Adipocyte (in vitro differentiated cells): ENCODE measurements at places on chromosomes 3 and 15.

DNA sequence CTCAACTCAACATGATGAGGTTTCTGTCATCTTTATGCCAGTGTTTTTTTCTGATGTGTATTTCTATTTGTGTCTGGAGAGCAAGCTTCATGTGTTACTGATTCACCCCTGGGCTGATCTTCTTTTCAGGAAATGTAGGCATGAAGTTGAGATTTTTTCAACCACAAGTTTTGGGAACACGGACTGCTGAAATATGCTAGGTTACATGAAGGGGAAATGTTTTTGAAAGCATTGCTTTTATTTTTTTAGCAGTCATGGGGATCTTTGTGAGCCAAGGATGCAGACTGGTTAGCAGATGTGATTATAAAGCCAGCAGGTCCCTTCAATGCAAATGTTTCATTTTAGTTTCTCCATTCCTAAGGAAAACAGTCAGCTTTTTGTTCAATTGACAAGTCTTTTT is 219.3 kb upstream of the COL8A1 start:
- DNase-seq, result peak; percentile 67

GRCh38 chr3:72641072-72641471 is 207.2 kb downstream of the SHQ1 start:
- no peak for DNase-seq

DNA sequence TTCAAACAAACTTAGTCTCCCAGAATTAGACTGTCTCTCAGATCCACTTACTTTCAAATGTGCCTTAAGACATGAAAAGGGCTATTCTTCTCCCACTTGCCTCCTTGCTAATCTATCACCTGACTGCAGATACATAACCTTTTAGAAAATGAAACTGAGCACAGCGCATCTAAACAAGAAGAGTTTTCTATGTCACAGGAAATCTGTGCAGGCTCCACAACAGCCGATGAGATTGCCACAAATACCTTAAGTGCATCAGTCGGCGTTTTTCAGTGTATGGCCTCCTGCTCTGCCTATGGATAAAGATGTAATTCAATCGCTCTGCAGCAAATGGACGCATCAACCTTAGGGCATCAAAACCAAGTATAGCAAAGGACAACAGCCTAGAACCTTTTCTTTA is 544.2 kb downstream of the FOXP1 start:
- DNase-seq, result no peak

DNA sequence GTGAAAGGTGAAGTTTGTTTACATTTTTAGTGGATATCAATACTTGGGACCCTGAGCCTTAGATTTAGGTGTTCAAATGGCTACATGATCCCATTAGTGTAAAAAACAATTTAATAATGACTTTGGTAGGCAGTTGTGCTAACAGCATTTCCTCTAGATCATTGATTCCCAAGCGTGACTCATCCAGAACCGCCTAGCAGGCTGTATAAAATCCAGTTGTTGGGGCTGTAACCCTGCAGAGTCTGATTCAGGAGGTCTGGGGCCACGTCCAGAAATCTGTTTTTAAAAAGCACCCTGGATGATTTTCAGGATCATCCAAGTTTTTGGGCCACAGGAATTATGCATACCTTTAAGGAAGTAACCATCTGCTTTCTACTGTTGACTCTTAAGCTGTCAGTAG is 156.4 kb downstream of the TP63 start:
- DNase-seq, result peak; percentile 8

DNA sequence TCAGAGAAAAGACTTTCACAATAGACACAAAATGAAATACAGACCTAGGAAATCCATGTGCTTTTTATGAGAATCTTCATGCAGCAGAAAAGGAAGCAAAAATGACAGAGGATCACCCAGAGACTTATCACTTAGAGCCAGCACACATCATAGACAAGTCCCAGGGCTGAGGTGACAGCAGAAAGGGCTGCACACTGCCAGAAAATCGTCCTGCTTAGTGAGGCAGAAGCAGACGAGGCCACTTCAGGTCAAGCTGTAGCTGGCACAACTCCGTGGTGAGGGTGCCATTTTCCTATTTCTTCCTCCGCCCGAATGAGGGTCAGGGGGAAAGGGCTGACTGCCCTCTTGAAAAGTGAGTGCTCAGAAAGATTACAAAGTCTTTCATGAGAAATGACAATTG is 95.9 kb upstream of the TNIK start:
- no peak for DNase-seq

DNA sequence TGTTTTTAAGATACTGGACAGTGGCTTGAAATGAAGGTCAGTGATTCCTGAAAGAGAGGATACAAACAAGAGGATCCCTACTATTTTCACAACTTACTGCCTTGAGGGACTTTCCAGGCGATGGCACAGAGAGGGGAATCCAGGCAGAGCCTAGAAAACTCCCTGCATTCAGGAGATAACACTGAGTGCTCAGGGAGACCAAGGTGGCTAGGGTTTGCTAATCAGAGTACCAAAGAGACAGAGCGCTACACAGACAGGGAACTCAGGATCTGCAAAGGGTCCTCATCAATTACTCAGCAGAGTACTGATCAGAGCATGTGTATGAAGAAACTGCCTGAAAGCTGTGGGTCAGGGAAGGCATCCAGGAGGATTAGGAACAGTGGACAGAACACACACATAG is 11.7 kb upstream of the MRPS22 start:
- DNase-seq, result no peak

DNA sequence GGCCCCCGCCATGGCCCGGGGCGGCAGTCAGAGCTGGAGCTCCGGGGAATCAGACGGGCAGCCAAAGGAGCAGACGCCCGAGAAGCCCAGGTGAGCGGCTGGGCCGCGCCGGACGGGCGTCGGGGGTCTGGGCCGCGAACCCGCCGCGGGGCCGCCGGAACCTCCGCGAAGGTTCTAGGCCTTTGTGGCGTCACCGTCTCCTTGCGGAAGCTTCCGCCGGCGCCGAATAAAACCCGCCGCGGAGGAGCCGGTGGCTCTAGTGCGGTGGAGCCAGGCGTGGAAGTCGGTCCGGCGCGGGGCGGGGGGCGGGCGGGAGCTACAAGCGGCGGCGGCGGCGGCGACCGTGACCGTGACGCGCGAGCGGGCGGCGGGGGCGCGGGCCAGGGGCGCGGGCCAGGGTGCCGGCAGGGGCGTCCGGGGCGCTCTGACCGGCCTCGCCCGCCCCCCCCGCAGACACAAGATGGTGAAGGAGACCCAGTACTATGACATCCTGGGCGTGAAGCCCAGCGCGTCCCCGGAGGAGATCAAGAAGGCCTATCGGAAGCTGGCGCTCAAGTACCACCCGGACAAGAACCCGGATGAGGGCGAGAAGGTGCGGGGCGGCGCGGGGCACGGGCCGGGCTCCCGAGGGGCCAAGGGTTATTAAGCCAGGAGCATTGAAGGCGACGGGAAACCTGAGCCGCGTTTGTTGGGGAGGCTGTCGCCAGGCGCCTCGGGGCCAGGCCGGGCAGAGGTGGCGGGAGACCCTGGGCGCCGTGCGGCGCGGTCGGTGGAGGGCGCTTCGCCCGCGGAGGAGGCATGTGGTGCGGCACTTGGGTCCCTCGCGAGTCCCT is at the start of gene DNAJA4:
Gene DNAJA4, plus strand, starts transcription at position 259 of the 833 bp plus-strand sequence. Its CDS starts 202 bp downstream, at position 461.
- DNase-seq, result peak; percentile 12

- no peak for DNase-seq
Measured at GRCh38 chr3:95254061-95254460, 1191.2 kb downstream of the NSUN3 start.

GRCh38 chr15:93044301-93045190 is 44.5 kb downstream of the RGMA start:
- no peak for DNase-seq

- DNase-seq, result no peak
Measured at GRCh38 chr3:17542591-17542990, 199.8 kb downstream of the TBC1D5 start.

DNA sequence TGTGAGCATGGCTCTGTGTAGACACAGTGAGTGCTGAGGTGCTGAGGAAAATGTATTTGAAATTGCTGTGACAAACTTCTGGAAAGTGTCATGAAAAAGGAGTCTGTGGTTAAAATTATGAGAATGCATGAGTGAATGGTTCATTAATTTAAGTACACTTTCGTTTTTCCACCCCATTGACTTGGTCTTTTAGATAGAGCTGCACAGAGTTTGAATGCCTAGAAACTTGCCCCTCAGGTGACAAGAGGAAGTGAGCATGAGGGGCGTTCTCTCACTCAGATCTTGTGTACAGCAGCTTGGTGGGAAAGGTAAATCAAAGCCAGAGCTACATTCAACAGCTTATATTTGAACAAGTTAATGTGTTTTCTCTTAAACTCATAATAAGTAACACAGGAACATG is 296.8 kb downstream of the WDR72 start:
- DNase-seq, result no peak

GRCh38 chr15:75051711-75052110 is 28.3 kb downstream of the PPCDC start:
- no peak for DNase-seq

DNA sequence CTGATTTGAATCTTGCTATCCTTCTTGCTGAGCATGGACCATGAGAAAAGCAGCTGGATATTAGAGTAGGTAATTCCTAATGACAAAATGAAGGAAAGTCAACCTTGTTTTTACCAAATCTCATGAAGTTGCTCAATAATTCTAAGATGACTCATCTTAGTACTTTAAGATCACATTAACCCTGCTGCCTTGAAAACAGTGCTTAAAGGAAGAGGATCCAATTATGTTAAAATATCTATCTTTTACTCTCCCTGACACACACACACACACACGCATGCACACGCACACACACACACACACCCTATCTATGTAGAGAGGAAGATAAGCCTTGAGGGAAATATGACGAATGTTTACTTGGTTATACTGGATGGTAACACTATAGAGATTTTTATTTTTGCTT is 16.0 kb upstream of the MYO1E start:
- DNase-seq, result peak; percentile 75

DNA sequence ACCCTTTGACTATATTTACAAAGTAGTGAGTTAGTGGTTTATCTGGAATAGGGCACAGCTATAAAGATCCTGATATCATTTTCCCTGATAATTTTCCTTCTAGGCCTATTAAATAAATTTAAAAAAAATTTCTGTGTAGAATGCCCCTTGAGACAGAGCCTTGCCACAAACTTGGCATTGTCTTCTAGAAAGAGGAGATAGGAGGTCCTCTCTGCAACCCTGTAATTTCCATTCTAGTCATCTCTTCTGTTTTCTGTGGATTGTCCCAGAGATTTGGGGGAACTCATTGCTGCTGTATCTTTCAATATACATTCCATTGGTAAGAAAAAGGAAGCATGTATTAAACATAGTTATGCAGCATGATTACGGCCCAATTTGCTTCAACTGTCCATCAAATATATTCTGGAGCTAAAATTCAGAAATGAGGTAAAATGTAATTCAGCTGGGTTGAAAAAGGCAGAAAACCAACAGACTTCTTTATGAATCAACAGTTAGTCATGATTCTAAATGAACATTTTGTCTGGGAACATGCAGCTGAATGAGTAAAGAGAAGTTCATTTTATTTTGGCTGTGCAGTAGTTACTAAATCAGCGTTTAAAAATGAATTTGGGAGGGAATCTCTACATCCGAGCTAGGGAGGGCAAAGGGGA is 401.1 kb downstream of the NAALADL2 start:
- peak; percentile 54 for DNase-seq

GRCh38 chr15:82995938-82996337 is 9.9 kb downstream of the RAMAC start:
- no peak for DNase-seq

- DNase-seq, result no peak
Measured at GRCh38 chr15:27617013-27617412, 482.1 kb downstream of the OCA2 start.

DNA sequence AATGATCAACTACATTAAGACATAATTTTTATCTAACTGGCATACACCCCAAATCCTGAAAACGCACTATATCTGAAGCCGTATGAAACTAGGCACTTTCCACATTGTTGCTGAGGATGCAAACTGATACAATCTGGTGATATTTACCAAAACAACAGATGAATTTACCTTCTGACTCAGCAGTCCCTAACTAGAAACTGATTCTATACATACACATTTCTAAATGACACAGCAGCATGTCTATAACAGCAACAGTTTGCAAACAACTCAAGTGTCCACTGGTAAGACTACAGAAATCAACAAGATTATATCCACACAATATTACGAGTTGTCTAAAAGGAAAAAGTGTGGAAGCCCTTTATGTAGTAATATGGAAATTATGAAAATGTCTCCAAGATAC is 22.9 kb downstream of the SECISBP2L start:
- no peak for DNase-seq

DNA sequence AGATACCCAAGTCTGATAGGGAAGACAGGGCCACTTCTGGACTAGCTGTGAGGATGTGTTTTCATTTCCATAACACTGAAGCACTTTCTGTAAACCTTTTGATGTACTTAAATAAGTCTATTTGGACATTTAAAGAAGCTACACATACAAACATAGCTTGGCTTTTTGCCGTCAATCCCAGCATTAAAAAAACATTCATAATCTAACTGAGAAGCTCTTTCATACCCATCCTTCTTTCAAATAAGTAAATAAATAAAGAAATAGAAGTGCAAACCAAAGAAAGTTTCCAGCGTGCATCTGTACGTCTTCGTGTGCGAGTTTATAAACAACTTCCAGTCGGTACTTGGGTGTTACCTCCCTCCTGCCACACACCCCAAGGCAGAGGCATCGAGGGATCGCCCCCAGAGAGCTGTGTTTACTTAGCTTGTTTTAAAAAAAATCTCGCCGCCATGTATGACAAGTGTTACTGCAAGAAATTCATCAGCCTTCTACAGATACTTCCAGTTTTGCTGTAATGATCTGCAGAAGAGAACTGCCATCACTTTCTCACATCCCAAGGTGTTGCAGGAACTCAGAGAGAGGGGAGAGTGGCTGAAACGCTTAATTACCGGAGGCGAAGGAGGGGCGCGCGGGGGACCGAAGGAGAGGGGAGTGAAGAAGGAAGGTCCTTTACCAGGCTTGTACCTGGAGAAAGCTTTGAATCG is 9.0 kb upstream of the MEIS2 start:
- no peak for DNase-seq

DNA sequence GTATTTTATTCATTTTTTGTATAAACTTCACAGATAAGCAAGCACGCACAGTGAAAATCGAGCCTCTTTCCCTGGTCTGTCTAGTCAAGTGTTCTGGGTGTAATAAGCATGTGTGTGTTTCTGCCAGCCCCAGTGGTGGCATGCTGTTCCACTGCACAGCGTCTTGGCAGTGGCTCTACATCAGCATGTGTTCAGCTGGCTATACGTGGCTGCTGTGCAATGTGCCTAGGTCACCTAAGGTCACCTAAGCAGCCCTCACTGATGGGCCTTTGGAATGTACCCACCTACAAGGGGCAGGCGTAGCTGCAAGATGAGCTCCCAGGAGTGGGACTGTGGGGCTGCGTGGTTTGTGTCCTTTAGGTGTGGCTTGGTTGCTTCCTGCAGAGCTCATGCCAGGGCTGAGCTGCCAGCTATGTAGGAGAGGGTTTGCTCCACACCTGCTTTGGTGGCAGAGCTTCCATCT is 4.9 kb downstream of the LIMD1 start:
- no peak for DNase-seq

GRCh38 chr3:14563946-14564539 is 23.9 kb upstream of the GRIP2 start:
- no peak for DNase-seq
